ENCODE measurements at places on chromosomes 11 and 22. TPM values are rescaled to one million over a fixed set of nuclear protein-coding genes. Genes with fewer than 3 reads are reported as not detected.

DNA sequence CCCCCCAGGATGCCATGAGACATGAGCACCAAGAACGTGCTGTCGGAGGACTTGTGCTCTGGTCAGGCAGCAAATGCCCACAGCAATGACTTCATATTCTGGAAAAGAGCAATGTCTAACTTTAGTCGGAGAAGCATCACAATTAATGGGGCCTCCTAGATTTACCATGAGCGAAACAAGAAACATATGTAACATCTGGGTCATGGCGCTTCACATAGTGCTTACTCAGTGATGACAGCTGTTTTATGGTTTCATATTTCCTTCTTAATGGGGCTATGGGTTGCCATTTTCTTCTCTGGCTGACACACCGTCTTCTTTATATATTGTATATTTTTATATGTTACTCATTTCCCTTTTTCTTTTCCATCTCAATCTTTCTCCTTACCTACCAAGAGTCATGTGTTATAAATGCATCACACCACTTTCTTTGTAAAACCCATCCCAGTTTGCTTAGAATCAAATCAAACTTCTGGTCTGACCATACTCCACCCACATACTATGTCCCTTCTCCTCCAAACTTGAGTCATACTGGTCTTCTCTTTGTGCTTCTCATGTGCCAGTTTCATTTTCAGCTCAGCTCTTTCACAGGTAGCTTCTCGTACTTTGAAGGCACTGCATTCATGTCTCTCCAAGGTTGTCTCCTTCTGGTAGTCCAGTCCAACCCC, 9.4 kb upstream of the CASP12 start:
- DNase-seq: peak; percentile 8

- DNase-seq: no peak
These were observed at the start of gene TENM4 for GRCh38 chr11:79440571-79441460. Gene TENM4, minus strand, starts transcription at chr11:79441030. Its CDS starts 371,086 bp downstream, at chr11:79069944.

Gene GLYATL2
- not detected for total RNA-seq

- DNase-seq: no peak
These were observed 34.0 kb downstream of the PARVG start for GRCh38 chr22:44214764-44215163.

Gene CNIH2
- total RNA-seq: 2.7 TPM

Gene B4GAT1
- total RNA-seq: 13.0 TPM

- DNase-seq: no peak
These were observed 5.5 kb downstream of the TCIRG1 start for GRCh38 chr11:68044145-68044813.

Gene OR56A1
- total RNA-seq: not detected

Gene NEAT1
- 196 TPM for total RNA-seq

GRCh38 chr11:122348659-122349409, 232.8 kb upstream of the BLID start:
- DNase-seq: no peak

Gene MYRF
- 0.93 TPM for total RNA-seq

DNA sequence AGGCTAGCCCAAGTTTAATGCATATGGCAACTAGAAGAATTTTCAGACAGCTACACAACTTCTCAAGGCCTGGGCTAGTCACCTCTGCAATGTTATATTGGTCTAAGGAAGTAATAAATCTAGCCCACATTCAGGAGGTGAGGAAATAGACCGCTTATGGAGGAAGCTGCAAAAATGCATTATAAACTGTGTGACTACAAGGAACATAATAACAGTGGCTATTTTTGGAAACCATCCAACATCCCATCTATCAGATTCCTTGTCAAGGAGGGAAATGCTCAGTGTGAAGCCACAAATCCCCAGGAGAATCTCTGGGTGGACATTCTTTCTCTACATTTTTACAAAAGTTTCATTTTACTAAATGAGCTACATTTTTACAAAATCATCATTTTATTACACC, 76.1 kb downstream of the BBOX1 start:
- no peak for DNase-seq

Gene ZDHHC13
- 22.1 TPM for total RNA-seq

- no peak for DNase-seq
These were observed 154.1 kb upstream of the CTSC start for GRCh38 chr11:88491674-88492073.

All from CD8-positive, alpha-beta memory T cell (primary cell).